Hematopoietic multipotent progenitor cell (in vitro differentiated cells): ENCODE measurements at places on chromosomes 4 and X. TPM values are rescaled to one million over a fixed set of nuclear protein-coding genes. Genes with fewer than 3 reads are reported as not detected.

Gene GCNA
- 0.81 TPM for total RNA-seq

Gene ALB
- total RNA-seq = not detected

Gene GYG2
- 1.6 TPM for total RNA-seq

Gene CDX4
- not detected for total RNA-seq

Gene WDFY3
- total RNA-seq = 12.9 TPM

Gene KCND1
- total RNA-seq = 3.0 TPM

Gene HSD17B13
- total RNA-seq = 0.27 TPM

Gene PARM1
- under 0.01 TPM for total RNA-seq

Gene TMPRSS11E
- not detected for total RNA-seq

Gene GABRB1
- not detected for total RNA-seq
